ENCODE measurements at places on chromosomes 6 and 20. TPM values are rescaled to one million over a fixed set of nuclear protein-coding genes. Genes with fewer than 3 reads are reported as not detected.

TINAG gene
- total RNA-seq = not detected

- no peak overlapping the region for H3K4me3 ChIP-seq
- H3K4me1 ChIP-seq = no peaks in the 10 kb centered on the region
- H3K27me3 ChIP-seq = no peaks in the 10 kb centered on the region
- no peaks in the 10 kb centered on the region for H3K36me3 ChIP-seq
- H3K27ac ChIP-seq = no peak overlapping the region
These were observed 6.4 kb upstream of the GPSM3 start for GRCh38 chr6:32198866-32199265.

DNA sequence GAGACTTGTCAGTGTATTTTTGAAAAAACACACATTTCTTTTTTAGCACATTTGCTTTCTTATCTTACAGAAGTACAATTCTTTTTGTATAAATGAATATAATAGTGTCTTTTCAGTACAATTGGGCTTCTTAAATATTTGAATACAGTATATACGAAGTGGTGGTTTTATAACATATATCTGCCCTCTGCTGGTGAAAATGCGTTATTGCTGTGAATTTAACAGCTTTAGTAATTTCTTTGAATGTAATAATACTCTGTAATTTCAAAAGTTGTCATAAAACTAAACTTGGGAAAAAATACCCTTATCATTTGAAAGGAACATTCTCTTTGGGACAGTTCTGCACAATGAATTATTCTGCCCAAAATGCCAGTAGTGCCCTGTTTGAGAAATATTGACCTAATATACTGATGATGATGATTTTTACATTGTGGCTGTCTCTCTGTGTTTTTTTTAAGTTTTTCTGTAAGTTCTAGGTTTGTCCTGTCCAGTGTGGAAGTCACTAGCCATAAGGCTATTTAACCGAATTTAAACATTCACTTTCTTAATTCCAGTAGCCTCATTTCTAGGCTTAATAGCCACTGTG is 19.0 kb downstream of the SMAP1 start:
- no peaks in the 10 kb centered on the region for H3K27me3 ChIP-seq
- DNase-seq = no peak
- peaks cover 7% of the 10 kb centered on the region for H3K36me3 ChIP-seq
- no peak overlapping the region for H3K4me3 ChIP-seq

EEF1A2 gene
- 27.4 TPM for total RNA-seq

OR2H1 gene
- total RNA-seq = not detected

DNA sequence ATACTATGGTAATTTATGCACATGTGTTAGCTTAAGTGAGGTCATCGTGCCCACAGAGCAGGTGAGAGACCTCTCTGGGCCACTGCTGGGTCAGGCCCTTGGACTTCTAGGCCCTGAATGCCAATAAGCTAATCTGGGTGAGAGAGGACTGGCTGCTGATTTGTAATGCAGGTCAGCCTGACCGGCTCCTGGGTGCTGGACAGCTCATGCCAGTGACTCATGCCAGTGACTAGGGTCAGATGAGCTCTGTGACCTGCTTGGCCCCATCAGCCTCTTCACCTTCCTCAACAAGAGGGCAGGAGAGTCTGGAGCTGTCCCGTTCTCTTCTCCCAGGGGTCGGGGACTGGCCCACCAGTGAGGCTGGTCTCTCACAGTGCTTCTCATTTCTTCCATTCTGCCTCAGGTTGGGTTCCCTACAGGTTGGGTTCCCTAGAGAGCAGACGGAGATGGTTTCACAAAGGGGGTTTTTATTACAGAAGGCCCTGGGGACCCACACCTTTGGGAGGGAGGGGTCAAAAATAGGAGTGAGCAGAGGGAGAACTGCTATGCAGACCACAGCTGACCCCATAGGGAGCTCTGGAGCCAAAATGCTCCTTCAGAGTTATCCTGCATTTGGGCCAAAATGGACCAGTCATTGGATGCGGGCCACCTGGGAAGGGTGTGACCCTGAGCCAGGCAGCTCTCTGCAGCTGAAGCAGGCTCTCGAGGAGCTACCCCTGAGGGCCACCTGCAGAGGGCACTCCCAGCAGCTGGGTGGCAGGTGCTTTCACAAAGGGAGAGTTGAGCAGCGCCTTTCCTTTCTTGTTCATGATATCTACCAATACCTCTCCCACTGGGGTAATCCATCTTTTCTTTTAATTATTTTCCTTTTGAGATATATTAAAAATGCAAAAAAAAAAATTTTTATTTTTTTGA is 2.2 kb upstream of the OXT start:
- no peaks in the 10 kb centered on the region for H3K36me3 ChIP-seq
- peaks cover 9% of the 10 kb centered on the region for H3K27me3 ChIP-seq
- no peaks in the 10 kb centered on the region for H3K4me1 ChIP-seq
- H3K27ac ChIP-seq = no peak overlapping the region
- no peak overlapping the region for H3K4me3 ChIP-seq
- DNase-seq = peak; percentile 57

- no peak for DNase-seq
- peak overlapping the region; percentile 98 for H3K4me3 ChIP-seq
- peaks cover 61% of the 10 kb centered on the region for H3K36me3 ChIP-seq
- no peaks in the 10 kb centered on the region for H3K27me3 ChIP-seq
- no peaks in the 10 kb centered on the region for H3K4me1 ChIP-seq
- H3K27ac ChIP-seq = no peak overlapping the region
These were observed 1.1 kb downstream of the DDAH2 start for GRCh38 chr6:31727717-31728671.

DNA sequence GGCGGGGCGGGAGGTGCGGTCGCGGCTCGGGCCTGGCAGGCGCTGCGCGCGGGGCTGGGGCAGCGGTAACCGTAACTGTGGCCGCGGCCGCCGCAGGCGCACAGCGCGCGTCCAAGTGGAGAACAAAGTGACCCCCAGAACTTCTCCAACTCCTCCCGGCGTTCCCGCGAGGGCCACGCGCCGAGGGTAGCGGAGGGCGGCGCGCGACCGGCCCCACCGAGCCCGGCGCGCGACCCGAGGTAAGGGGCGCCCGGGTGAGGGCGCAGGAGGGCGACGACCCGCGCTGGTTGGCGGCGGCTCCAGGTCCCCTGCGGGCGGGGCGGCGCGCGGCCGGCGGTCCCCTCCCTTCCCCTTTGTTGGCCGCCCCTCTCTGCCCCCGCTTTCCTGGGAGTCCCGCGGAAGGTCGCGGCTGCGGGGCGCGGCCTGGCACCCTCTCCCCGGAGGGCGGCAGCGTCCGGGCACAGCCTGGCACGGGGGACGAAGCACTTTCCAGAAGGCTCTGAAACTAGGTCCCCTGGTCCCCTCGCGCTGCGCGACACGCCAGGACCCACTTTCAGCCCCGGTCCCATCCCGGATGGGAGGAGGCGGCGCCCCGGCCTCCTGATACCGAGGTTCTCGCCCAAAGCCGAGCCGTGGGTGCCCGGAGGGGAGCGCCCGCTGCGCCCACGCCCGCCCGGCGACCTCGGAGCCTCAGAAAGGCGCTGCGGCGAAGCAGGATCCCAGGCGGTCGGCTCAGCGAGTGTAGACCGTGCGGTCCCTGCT is at the start of gene TIAM2:
Gene TIAM2, plus strand, starts transcription at position 62 of the 762 bp plus-strand sequence. CDS start 133,909 bp downstream, outside the sequence.
- H3K36me3 ChIP-seq = no peaks in the 10 kb centered on the region
- peak within 1 kb of the TSS; percentile 87 for H3K4me3 ChIP-seq
- H3K27me3 ChIP-seq = no peaks in the 10 kb centered on the region

GRCh38 chr6:13762611-13763441 is 51.2 kb upstream of the RANBP9 start:
- no peaks in the 10 kb centered on the region for H3K27me3 ChIP-seq
- peaks cover 3% of the 10 kb centered on the region for H3K4me1 ChIP-seq
- H3K4me3 ChIP-seq = no peak overlapping the region
- H3K36me3 ChIP-seq = no peaks in the 10 kb centered on the region
- DNase-seq = no peak

IFT52 gene
- 44.5 TPM for total RNA-seq

DNA sequence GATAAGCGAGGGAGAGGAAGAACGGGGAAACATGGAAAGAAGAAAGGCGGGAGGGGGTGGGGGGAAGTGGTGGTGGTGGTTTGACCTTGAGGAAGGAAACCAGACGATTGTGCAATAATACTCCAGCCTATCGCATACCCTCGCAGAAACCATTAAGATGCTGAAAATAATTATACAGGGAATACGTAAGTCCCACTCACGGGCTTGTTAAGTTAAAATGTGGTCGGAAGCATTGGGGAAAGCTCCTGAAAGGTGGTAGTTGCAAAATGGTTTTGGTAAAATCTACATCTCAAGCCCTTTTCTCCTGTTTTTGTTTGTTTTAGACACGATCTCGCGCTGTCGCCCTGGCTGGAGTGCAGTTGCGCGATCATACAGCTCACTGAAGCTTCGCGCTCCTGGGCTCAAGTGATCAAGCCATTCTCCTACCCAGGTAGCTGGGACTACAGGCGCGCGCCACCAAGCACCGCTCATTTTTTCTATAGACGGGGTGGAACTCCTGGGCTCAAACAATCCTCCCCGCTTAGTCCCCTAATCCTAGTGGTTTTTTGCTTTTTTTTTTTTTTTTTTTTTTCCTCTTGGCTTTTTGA is 128.9 kb upstream of the ZNF184 start:
- peak; percentile 63 for DNase-seq
- no peaks in the 10 kb centered on the region for H3K36me3 ChIP-seq
- H3K4me1 ChIP-seq = no peaks in the 10 kb centered on the region
- H3K4me3 ChIP-seq = peak overlapping the region; percentile 99
- no peak overlapping the region for H3K27ac ChIP-seq

DNA sequence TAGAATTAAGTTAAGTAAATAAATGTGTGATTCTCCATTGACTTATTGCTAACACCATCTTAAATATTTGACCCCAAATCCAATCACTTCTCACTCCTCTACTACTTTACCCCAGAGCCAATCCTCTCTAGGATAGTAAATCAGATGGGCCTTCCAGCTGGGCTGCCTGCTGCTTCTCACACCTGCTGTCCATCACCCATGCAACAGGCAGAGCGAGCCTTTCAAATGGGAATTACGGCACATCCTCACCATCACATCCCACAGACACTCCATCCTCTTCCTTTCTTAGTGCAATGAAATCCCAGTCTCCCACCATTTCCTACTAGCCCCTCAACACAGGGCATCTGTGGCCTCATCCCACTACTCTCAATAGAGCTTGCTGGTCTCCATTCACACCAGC is 34.0 kb downstream of the HLA-F start:
- no peak overlapping the region for H3K4me3 ChIP-seq
- peaks cover 28% of the 10 kb centered on the region for H3K4me1 ChIP-seq
- H3K27ac ChIP-seq = peak overlapping the region; percentile 30
- peak; percentile 62 for DNase-seq
- H3K27me3 ChIP-seq = no peaks in the 10 kb centered on the region

GRCh38 chr6:40889137-40889832 is 149.7 kb downstream of the UNC5CL start:
- H3K4me1 ChIP-seq = no peaks in the 10 kb centered on the region
- DNase-seq = no peak
- no peaks in the 10 kb centered on the region for H3K36me3 ChIP-seq
- H3K4me3 ChIP-seq = no peak overlapping the region
- no peaks in the 10 kb centered on the region for H3K27me3 ChIP-seq
- H3K27ac ChIP-seq = no peak overlapping the region

GRCh38 chr20:46010491-46011391 is 2.0 kb downstream of the MMP9 start:
- peaks cover 5% of the 10 kb centered on the region for H3K36me3 ChIP-seq
- H3K27me3 ChIP-seq = no peaks in the 10 kb centered on the region
- H3K27ac ChIP-seq = no peak overlapping the region
- H3K4me3 ChIP-seq = peak overlapping the region; percentile 0
- DNase-seq = no peak

DNA sequence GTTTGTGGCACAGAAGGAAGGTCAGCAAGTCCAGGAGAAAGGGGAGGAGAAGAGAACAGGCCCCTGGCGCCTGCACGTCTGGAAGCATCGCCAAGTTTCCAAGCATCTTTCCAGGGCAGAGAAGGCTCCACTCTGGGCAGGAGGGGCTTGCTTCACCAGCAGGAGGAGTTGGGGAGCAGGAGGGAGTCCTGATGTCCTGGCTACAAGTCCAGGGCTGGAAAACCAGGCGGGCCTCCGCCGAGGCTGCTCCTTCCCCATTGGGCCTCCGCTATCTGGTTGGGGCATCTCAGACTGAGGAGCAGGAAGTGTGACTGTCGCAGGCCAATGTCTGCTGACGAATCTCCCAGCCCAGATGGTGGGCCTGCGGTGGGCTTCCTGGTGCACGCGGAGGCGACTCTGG is 421.9 kb downstream of the PREX1 start:
- H3K27me3 ChIP-seq = no peaks in the 10 kb centered on the region
- H3K4me1 ChIP-seq = peaks cover 4% of the 10 kb centered on the region
- no peak overlapping the region for H3K4me3 ChIP-seq
- H3K27ac ChIP-seq = no peak overlapping the region

GRCh38 chr6:127117979-127118297 is 533 bp upstream of the RSPO3 start:
- no peak for DNase-seq
- H3K36me3 ChIP-seq = no peaks in the 10 kb centered on the region
- no peak overlapping the region for H3K27ac ChIP-seq
- H3K27me3 ChIP-seq = peaks cover 32% of the 10 kb centered on the region
- H3K4me3 ChIP-seq = peak overlapping the region; percentile 67
- no peaks in the 10 kb centered on the region for H3K4me1 ChIP-seq

TBX18 gene
- not detected for total RNA-seq

DNA sequence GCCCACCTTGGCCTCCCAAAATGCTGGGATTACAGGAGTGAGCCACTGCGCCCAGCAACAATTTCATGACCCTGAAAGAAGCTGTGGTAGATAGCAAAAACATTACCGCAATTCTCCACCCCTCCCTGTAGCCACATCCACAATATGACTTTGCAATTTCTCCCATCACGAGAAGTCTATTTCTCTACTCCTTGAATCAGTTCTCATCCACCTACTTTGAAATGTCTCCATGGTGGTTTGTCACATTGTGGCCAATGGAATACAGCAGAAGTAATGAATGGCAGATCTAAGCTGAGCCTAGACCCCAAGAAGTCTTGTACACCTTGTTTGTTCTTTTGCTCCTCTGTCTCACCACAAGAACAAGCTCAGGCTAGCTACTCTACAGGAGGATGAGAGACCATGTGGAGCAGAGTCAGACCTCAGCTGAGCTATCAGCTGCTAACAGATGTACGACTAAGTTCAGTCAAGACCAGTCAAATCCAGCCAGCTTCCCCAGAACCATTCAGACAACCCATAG is 6.3 kb downstream of the OXT start:
- H3K27ac ChIP-seq = no peak overlapping the region
- no peaks in the 10 kb centered on the region for H3K36me3 ChIP-seq
- no peak for DNase-seq
- peaks cover 26% of the 10 kb centered on the region for H3K27me3 ChIP-seq
- H3K4me3 ChIP-seq = no peak overlapping the region

OOEP gene
- total RNA-seq = not detected

Measured in H9 (cell line).